Brain microvascular endothelial cell (primary cell): ENCODE measurements at places on chromosomes 3 and 15.

GRCh38 chr3:98361289-98361688 lies 7.6 kb downstream of the OR5K4 start:
- no peak for DNase-seq

DNA sequence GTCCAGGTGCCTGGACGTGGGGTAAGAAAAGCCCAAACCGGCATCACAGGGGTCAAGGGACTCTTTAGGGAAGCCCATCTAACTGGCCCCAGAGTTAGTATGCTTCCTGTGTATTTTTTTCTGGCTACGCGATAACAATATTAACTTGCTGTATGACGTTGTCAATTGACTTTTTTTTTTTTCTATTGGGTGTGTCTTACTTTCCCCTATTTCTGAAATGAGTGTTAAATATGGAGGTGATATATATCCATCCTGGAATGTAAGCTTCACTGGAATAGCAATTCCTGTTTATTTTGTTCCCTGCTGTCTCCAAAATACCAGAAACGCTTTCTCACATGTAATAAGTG lies 598 bp upstream of the GMNC start:
- no peak for DNase-seq

GRCh38 chr3:156507285-156507684 lies 47.6 kb downstream of the SSR3 start:
- no peak for DNase-seq

DNA sequence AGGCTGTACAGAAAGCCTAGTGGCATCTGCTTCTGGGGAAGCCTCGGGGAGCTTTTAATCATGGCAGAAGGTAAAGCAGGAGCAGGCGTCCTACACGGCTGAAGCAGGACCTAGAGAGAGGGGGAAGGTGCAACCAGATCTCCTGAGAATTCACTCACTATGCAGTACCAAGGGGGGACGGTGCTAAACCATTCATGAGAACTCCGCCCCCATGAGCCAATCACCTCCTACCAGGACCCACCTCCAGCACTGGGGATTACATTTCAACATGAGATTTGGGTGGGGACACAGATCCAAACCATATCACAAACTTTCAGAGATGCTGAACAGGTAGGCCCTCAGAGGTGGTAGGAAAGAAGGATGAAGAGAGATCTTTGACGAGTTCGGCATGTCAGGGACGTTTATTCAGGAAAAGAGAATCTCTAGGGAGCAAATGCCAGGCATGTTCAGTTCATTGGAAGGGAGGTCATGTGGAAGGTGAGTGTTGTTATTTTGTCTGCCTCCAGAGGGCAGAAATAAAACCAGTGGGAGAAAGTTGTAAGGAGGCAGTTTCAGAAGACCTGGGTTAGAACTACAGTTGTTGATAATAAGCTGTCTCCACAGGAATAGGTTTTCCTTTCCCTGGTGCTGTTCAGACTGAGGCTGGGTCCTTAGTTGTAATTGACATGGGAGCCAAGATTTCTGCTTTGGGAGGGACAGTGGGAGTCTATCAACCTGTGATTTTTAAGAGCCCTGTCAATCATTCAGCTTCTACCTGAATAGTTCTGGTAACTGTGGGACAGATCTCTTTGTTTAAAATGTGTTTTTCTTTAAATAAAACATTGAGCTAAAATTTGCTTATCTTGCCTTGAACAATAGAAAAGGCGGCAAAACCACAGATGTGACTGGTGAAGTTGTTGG lies 4.3 kb upstream of the FNDC3B start:
- DNase-seq = no peak

- DNase-seq = no peak
Measured at GRCh38 chr3:37861620-37862041, at the start of gene CTDSPL. Gene CTDSPL (plus strand): TSS chr3:37861880. CDS start chr3:37862200, 320 bp downstream.

- DNase-seq = no peak
Measured at GRCh38 chr3:183718012-183718411, 20.4 kb downstream of the YEATS2 start.

- no peak for DNase-seq
Measured at GRCh38 chr3:85935171-85935570, 976.4 kb downstream of the CADM2 start.

GRCh38 chr3:170600005-170600624 lies 14.2 kb upstream of the SLC7A14 start:
- no peak for DNase-seq
